ENCODE measurements at places on chromosomes 5 and 9. TPM values are rescaled to one million over a fixed set of nuclear protein-coding genes. Genes with fewer than 3 reads are reported as not detected.

The CRHBP gene
- 0.63 TPM for total RNA-seq

The CFAP77 gene
- 2.5 TPM for total RNA-seq

The LMX1B gene
- total RNA-seq = 1.3 TPM

The F12 gene
- not detected for total RNA-seq

The LCN2 gene
- not detected for total RNA-seq

The ZNF608 gene
- total RNA-seq = 6.8 TPM

GRCh38 chr5:145574889-145575573 lies 260.1 kb downstream of the PRELID2 start:
- H3K27me3 ChIP-seq = no peaks in the 10 kb centered on the region
- H3K36me3 ChIP-seq = no peaks in the 10 kb centered on the region
- H3K27ac ChIP-seq = no peak overlapping the region
- no peaks in the 10 kb centered on the region for H3K4me1 ChIP-seq
- H3K4me3 ChIP-seq = no peak overlapping the region

DNA sequence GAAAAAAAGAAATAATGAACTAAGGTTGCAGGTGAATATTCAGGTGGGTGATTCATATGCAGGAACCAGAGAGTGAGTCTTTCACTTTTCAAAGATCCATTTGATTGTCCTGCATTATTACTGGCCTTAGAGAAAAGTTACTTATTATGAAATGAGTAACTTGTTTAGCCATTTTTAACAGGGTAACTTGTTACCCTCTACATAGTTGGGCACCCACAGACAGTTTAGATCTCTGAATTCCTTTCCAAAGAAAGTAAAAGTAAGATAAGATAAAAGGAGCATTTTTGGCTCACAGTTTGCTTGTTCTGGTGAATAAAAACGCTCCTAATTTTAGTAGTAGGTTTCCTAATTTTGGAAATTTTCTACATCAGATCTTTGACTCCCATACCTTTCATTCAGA lies 54.1 kb upstream of the DAB2 start:
- H3K27ac ChIP-seq = no peak overlapping the region
- H3K4me3 ChIP-seq = no peak overlapping the region
- no peaks in the 10 kb centered on the region for H3K36me3 ChIP-seq
- H3K4me1 ChIP-seq = peaks cover 8% of the 10 kb centered on the region

GRCh38 chr5:138471052-138471361 lies 5.7 kb downstream of the EGR1 start:
- no peak for DNase-seq
- no peak overlapping the region for H3K27ac ChIP-seq
- peaks cover 4% of the 10 kb centered on the region for H3K27me3 ChIP-seq
- no peaks in the 10 kb centered on the region for H3K36me3 ChIP-seq
- H3K4me3 ChIP-seq = no peak overlapping the region

GRCh38 chr9:136700959-136701667 lies 11.3 kb upstream of the DIPK1B start:
- DNase-seq = no peak
- H3K36me3 ChIP-seq = no peaks in the 10 kb centered on the region

DNA sequence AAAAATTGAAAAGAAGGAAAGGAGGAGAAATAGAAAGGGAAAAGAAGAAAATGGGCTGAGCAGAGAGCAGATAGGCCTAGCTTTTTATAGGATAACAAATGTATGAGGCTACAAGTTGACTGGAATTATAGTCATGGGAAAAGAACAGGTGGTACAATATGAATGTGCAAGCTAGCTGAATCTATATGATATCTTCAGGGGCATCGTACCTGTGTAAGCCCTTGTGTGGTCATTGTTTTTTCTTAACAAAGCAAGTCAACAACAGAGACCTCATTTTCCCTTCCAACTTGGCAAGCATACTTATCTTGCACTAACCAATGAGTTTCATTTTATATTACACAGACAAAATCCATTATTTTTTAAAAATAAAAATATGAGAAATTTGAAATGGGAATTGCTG lies 259.2 kb downstream of the KCTD16 start:
- no peaks in the 10 kb centered on the region for H3K36me3 ChIP-seq
- H3K27ac ChIP-seq = no peak overlapping the region
- H3K27me3 ChIP-seq = no peaks in the 10 kb centered on the region
- H3K4me3 ChIP-seq = no peak overlapping the region
- DNase-seq = no peak

- H3K27me3 ChIP-seq = no peaks in the 10 kb centered on the region
- H3K4me1 ChIP-seq = no peaks in the 10 kb centered on the region
- no peak overlapping the region for H3K27ac ChIP-seq
- no peaks in the 10 kb centered on the region for H3K36me3 ChIP-seq
- DNase-seq = no peak
Observed at GRCh38 chr5:32565145-32565544, 20.2 kb upstream of the SUB1 start.

GRCh38 chr9:34552606-34552981 lies 29.8 kb upstream of the ENHO start:
- H3K36me3 ChIP-seq = no peaks in the 10 kb centered on the region
- no peak overlapping the region for H3K27ac ChIP-seq
- DNase-seq = no peak
- H3K4me3 ChIP-seq = no peak overlapping the region

GRCh38 chr9:111949919-111950318 lies 53.3 kb downstream of the UGCG start:
- no peak for DNase-seq
- H3K4me3 ChIP-seq = no peak overlapping the region
- no peaks in the 10 kb centered on the region for H3K4me1 ChIP-seq
- no peaks in the 10 kb centered on the region for H3K36me3 ChIP-seq

- peaks cover 57% of the 10 kb centered on the region for H3K4me1 ChIP-seq
- no peak overlapping the region for H3K4me3 ChIP-seq
- H3K27me3 ChIP-seq = no peaks in the 10 kb centered on the region
- H3K36me3 ChIP-seq = no peaks in the 10 kb centered on the region
Observed at GRCh38 chr5:151822141-151822540, 50.4 kb downstream of the G3BP1 start.

DNA sequence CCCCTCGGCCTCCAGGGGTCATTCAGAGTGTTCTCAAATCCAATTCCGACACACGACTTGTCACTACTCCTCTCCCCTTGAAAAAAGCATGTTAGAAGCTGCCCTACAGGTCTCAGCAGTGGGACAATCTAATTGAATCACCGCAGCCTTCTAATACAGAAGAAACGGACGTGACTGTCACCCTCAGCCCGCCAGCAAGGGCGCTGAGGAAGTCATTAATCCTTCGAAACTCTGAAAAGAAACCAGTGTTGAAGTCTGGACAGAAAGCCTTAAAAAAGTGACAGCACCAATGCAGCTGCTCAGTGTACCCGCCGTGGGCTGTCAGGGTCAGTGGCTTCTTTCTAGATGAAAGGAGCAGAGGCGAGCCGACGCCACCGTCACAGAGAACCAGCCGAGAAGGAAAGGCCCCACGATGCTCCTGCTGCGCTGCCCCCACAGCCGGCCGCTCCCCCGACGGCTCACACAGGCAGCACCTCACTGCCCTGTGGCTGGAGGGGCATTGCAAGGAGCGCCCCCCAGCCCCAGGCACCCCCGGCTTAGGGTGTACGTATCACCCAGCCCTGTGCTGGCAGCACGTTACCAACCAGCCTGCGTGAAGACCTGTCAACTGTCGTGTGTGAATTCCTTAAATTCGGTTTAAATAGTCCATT lies 5.7 kb downstream of the BRD3OS start:
- H3K4me1 ChIP-seq = peaks cover 6% of the 10 kb centered on the region
- no peak for DNase-seq
- H3K27me3 ChIP-seq = no peaks in the 10 kb centered on the region
- H3K27ac ChIP-seq = no peak overlapping the region
- peaks cover 59% of the 10 kb centered on the region for H3K36me3 ChIP-seq
- no peak overlapping the region for H3K4me3 ChIP-seq

- H3K27me3 ChIP-seq = no peaks in the 10 kb centered on the region
- H3K4me3 ChIP-seq = no peak overlapping the region
- no peaks in the 10 kb centered on the region for H3K36me3 ChIP-seq
- H3K27ac ChIP-seq = peak overlapping the region; percentile 30
- H3K4me1 ChIP-seq = peaks cover 29% of the 10 kb centered on the region
Observed at GRCh38 chr5:172797771-172798191, 26.8 kb upstream of the DUSP1 start.

DNA sequence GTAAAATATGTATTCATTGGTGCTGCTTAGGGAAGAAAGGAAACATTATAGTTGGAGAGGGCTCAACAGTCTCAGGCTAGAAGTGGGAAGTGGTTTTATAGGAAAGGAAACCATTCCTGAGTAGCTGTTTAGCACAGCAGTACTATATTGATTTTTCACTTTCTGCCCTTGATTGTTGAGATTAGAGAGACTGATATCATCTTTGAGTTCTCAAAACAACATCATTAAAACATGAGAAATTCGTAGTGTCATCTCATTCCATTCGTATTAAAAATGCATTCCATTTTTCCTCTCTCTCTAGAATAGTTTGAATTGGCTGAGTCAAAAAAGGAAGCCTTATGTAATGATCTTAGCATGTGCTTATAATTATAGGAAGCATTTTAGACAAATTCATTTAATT lies 14.1 kb downstream of the POLR3G start:
- no peaks in the 10 kb centered on the region for H3K27me3 ChIP-seq
- DNase-seq = no peak
- H3K4me3 ChIP-seq = no peak overlapping the region

GRCh38 chr9:107688728-107689127 lies 199.2 kb upstream of the KLF4 start:
- DNase-seq = no peak
- no peaks in the 10 kb centered on the region for H3K36me3 ChIP-seq
- H3K27ac ChIP-seq = peak overlapping the region; percentile 45
- no peak overlapping the region for H3K4me3 ChIP-seq
- peaks cover 18% of the 10 kb centered on the region for H3K4me1 ChIP-seq

DNA sequence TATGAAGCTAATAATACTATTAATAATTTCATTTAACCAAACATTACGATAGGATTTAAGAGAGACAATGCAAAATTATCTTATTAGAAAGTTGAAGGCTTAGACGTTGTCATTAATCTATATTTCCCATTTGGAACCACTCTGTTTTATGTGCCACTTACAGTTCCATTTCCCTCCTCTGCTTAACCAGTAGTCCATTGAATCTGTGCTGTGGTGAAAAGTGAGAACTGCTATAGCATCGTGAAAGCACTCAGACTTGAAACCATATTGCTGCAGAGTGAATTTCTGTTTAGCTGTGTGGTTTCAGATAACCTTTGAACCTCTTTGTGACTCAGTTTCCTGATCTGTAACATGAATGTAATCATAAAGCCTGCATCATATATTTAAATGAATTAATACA lies 2304.5 kb downstream of the MAT2B start:
- H3K36me3 ChIP-seq = no peaks in the 10 kb centered on the region
- DNase-seq = no peak
- H3K27me3 ChIP-seq = no peaks in the 10 kb centered on the region
- no peak overlapping the region for H3K4me3 ChIP-seq
- no peak overlapping the region for H3K27ac ChIP-seq

Data from left ventricle myocardium inferior (tissue), 1 donor.